ENCODE measurements at places on chromosomes 5 and 9. TPM values are rescaled to one million over a fixed set of nuclear protein-coding genes. Genes with fewer than 3 reads are reported as not detected.

The CERT1 gene
- 22.5 TPM for total RNA-seq

The SPOCK1 gene
- total RNA-seq: 13.9 TPM

The GABBR2 gene
- 0.13 TPM for total RNA-seq

The GTF2H2 gene
- 10.3 TPM for total RNA-seq

The BTNL3 gene
- not detected for total RNA-seq

The ZNF622 gene
- total RNA-seq: 63.7 TPM

The SMIM32 gene
- not detected for total RNA-seq

The FSD1L gene
- total RNA-seq: 4.0 TPM

The TAF11L7 gene
- total RNA-seq: not detected

The IL3 gene
- total RNA-seq: not detected

The RNF208 gene
- total RNA-seq: 2.1 TPM

The MAMDC4 gene
- total RNA-seq: 3.4 TPM

The TMEM161B gene
- total RNA-seq: 9.5 TPM

The IL5 gene
- not detected for total RNA-seq

The DMRTA1 gene
- total RNA-seq: 0.58 TPM

The CNTFR gene
- not detected for total RNA-seq

The SLC26A2 gene
- 50.6 TPM for total RNA-seq

The SAPCD2 gene
- 23.9 TPM for total RNA-seq

The SOWAHA gene
- 0.08 TPM for total RNA-seq

The SSNA1 gene
- 151 TPM for total RNA-seq

The CAVIN4 gene
- total RNA-seq: 0.26 TPM

The IL9 gene
- total RNA-seq: not detected
